ENCODE measurements at places on chromosomes 5 and 9. TPM values are rescaled to one million over a fixed set of nuclear protein-coding genes. Genes with fewer than 3 reads are reported as not detected.

DNA sequence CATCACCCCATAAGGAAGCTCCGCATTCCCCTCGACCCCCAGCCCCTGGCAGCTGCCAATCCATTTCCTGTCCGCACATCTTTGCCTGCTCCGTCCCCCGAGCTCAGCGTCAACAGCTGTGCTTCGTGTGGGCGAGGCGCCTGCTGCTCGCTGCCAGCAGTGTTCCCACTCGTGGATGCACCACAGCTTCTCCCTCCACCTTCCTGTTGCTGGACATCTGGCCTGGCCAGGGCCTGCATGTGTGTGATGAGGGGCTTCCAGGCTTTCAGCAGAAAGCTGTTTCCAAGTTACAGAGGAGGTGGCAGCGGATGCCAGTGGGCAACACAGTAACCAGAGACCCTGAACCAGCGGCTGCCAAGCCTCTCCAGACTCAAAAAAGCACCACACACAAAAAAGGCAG is 86.0 kb downstream of the PRRT1B start:
- no peak for DNase-seq

DNA sequence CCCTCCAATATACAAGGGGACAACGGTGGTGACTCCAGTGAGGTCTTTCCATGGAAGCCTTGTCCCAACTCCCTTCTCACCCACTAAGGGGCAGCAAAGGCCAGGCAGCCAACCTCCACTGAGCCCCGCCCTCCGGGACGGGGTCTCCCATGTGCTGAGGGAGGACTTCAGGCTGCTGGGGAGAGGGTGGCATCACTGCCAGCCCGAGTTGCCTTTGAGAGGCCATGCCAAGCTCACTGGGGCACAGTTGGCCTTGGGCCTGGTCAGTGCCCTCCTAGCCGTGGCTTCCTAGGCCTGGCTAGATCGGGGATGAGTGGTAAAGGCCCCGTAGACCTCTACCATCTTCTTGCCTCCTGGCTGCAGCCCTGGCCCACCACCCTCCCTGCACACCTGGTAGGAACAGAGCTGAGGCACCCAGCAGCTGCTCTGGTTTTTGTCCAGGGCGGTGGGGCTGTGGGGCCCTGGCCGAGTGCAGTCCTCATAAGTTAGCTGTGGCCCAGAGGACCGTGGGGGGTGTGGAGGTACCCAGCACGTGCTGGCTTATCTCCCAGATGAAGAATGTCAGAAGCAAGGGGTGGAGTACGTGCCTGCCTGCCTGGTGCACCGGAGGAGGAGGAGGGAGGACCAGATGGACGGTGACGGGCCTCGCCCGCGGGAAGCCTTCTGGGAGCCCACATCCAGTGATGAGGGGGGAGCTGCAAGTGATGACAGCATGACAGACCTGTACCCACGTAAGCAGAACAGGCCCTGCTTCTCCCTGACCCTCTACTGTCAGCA is 3.2 kb downstream of the SURF2 start:
- peak; percentile 38 for DNase-seq

GRCh38 chr5:156532921-156533320 is 206.0 kb downstream of the SGCD start:
- no peak for DNase-seq

DNA sequence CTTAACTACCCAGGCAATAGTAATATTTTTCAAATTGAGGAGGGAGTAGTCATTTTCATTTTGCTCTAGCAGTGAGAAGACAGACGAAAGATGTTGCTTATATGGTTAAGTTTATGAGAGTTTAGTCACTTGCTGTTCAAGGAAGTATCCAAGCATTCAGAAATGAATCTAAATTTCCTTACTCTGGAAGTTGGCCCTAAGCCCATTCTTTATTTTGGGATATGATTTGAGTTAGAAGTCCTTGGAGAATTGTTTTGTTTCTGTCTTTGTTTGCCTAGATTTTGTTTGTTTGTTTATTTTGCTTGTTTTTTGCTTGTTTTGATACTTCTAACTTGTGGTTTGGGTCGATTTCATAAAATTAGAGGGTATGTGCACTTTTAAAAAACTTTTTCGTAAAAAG is 146.4 kb upstream of the FGF10 start:
- no peak for DNase-seq

GRCh38 chr5:113267361-113267900 is 167.4 kb downstream of the TSSK1B start:
- no peak for DNase-seq

DNA sequence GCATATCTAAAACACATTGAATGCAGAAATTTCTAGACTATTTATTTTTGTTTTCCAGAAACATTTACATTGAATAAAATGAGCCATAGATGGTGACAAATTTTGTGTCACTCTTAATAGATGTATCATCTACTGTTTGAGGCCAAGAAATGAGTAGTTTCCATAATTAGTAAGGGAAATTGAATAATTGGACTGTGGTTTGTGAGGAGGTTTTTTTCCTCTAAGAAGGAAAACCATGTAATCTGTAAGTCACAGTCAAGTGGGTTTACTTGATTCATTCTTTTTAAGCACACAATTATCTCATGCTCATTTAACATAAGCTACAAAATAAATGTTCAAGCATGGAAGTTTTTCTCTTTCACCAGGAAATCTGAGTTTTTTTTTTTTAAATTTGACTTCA is 876.4 kb downstream of the NR2F1-AS1 start:
- no peak for DNase-seq

- no peak for DNase-seq
Observed at GRCh38 chr5:131523500-131524185, 111.4 kb downstream of the RAPGEF6 start.

DNA sequence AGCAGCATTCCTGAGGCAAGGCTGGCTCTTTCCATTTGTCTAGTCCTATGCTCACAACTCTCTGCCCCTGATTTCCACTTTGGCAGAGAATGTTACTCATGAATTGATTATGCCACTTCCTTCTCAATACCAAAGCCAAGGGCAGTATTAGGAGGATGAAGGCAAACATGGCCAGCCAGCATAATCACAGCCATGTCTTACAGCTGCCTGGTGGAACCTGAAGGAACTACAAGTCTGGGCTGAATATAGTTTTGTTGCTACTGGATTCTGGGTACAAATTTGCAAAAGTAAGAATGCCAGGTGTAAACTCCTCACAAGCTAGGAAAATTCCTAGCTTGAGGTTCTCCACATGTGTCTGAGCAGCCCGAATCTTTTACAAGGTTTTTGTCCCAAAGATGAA is 4.2 kb downstream of the SIL1 start:
- peak; percentile 32 for DNase-seq

GRCh38 chr9:68933434-68934328 is 80.2 kb downstream of the PRKACG start:
- DNase-seq = no peak

- DNase-seq = no peak
Observed at GRCh38 chr9:71729816-71730526, 38.3 kb downstream of the CEMIP2 start.

DNA sequence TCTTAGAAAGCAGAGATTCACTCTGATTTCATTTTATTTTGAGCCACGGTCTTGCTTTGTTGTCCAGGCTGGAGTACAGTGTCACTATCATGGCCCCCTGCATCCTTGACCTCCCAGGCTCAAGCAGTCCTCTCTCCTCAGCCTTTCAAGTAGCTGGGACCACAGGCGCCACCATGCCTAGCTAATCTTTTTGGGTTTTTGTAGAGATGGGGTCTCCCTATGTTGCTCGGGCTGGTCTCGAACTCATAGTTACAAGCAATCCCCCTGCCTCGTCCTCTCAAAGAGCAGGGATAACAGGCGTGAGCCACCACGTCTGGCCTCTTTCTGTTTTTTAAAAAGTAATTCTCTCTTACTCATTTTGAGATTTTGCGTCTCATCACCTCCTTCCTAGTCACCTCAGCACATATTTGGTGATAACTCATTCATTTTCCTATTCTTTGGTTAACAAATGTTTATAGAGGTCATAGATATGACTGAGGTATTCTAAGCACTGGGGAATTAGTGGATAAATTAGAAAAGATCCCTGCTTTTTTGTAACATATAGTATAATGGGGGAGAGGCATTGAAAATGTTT is 10.8 kb upstream of the DCP2 start:
- no peak for DNase-seq

DNA sequence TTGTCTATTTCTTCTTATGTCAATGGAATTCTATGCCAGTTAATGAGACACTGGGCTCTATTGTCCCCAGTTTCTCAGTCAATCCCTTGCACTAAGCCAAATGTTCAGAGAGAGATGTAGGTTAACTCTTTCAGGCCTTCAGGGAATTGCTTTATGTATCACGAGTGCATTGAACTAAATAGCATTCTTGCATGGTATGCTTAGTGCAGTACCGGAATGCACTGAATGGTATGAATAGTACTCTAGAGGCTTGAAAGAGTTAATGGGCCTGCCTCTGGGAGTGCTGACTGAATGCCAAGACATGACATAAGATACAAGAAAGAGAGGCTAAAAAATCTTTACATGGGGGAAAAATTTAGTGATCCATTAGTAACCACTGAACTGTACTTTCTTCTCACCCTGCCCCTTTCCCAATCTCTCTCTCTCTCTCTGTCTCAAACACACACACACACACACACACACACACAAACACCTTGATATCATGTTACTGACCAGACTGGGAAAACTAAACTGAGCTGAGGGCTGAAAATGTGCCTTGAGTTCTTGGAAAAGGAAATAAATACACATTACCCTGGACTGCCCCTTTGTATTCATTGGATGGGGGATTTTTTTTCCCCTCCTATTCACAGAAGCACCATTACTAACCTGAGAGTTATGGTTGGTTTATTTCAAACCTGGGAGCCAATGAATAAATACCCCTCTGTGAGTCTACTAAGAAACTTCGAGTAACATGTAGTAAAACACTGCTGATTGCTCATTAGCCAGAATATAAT is 35.4 kb upstream of the TMC1 start:
- DNase-seq = no peak

DNA sequence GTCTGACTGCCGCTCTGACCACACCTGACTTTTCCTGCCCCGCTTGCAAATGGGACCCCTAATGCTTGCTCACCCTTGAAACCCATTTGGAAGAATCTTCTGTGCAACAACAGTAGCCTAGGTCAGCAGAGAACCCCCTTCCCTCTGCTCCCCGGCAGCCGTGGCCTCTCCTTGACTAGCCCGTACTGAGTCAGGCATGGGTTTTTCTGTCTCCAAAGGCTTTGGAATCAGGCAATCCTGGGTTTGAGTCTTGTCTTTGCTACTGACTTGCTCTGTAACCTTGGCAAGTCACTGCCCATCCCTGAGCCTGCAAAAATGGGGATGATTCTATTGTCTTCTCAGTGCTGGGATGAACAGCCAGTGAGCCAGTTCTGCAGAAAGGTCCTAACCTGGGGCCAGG is 135.4 kb downstream of the RGS3 start:
- no peak for DNase-seq

- DNase-seq = no peak
Observed at GRCh38 chr5:145511351-145511750, 323.8 kb downstream of the PRELID2 start.

- DNase-seq = no peak
Observed at GRCh38 chr5:126948453-126948852, 81.9 kb downstream of the MARCHF3 start.

DNA sequence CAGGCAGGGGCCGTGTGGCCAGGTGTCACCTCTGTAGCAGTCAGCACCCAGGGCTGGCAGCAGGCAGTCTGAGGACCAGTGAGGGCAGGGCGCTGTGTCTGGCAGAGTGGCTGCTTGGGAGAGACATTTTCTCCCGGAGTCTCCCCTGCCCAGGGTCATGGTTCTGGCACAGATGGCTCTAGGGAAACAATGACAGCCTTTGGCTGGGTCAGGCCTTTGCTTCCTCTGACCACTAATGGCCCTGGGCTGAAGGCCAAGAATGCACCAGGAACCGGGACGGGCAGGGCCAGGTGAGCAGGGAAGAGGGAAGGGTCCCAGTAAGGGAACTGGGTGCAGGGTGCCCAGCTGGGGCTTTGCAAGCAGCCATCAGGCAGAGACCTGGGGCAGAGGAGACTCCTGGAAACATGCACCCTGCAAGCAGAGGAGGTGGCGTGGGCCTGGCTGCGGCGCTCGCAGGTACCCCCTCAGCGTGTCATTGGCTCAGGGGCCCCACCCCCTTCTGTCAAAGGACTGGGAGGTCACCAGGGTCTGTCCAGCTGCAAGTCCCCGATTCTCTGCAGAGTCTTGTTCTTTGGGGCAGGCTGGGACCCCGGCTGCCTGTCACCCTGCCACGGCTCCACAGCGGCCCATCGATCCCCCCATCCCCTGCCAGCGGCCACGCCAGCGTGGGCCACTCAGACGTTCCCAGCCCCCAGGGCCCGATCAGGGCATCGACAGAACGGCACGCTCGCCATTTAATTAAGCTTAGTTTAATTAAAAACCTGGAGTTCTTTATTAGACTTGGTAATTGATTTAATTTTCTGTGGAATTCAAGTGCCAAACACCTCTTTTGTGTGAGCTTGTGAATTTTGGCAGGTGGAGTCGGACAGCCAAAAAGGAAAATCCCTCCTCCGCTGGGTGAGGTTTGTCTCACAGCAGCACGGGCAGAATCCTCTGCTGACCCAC is 18.9 kb upstream of the TMEM250 start:
- peak; percentile 28 for DNase-seq

DNA sequence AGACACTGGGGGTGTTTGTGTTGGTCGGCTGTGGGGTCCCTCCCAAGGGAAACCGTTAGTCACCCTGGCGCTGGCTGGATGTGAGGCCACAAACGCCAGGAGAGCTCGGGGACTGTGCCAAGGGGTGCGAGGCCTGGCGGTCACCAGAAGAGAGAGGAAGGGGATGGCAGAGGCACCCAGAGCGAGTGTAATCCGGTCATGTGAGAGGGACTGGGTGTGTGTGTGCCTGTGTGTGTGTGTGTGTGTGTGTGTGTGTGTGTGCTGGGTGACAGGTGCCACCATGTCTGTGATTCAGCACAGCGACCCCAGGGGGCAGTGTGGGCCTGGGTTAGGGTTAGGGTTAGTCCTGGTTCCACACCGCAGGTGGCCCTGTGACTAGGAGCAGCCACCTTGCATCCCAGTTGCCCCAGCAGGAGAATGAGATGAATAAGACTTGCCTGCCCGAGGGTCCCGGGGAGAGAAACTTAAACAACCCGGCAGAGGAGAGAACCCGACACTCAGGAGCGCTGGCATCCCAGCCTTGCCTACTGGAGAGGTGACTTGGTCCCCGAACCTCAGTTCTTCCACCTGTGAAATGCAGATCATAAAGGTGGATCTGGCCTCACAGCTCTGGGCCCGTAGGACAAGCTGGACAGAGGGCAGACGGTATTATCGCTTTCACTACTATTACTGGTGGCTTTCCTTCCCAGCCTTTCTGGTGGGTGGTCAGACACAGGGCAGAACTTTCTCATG is 1.4 kb upstream of the ADAMTSL2 start:
- peak; percentile 72 for DNase-seq

DNA sequence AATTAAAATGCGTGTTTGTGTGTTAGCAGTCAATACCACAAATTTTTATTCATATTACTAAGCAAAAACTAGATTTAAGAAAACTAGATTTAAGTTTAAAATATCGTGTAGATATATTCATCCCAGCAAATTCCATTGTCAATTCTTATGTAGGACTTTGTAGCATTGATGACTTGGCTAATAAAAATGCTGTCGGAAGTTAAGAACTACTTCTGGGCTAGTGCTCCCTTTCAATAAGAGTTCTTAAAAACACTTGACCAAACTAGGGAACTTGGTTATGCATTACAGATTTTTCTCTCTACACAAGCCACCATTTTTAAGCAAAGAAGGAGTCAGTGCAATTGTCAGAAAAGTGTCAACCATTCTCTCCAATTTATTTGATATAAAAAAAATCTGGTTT is 68.7 kb upstream of the RAD23B start:
- DNase-seq = no peak

PCDHGA5 gene
- total RNA-seq = 0.74 TPM

NUTM2G gene
- not detected for total RNA-seq

FANCG gene
- total RNA-seq = 15.3 TPM

ESM1 gene
- total RNA-seq = 70.8 TPM

TMOD1 gene
- 5.2 TPM for total RNA-seq

NINJ1 gene
- total RNA-seq = 35.4 TPM

SLC45A2 gene
- 0.09 TPM for total RNA-seq

Measured in dermis blood vessel endothelial cell (primary cell).